ENCODE measurements at places on chromosomes 1 and 21.

GRCh38 chr1:3895279-3895950, 4.7 kb downstream of the C1orf174 start:
- no peak for DNase-seq

- DNase-seq = no peak
These were observed 11.2 kb upstream of the SLC41A1 start for GRCh38 chr1:205824180-205824579.

GRCh38 chr21:20661745-20662422, 336.3 kb upstream of the NCAM2 start:
- DNase-seq = no peak

DNA sequence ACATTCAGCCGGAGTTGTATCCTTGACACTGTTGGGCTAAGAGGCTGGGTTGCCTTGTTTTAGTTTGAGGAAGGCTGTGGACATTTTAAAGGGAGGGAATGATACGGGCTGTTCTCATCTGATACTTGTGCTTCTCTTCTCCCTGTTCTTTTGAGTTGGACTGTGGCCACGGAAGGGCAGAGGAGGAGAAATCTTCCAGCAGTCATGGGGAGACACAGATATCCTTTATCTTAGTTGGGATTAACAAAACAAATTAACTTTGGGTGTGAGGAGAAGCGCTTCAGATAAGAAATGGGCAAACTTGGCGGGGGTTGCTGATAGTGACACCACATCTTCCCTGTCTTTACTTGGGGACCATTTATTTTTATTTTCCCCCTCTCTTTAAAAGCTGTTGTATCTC, 138.8 kb downstream of the ROR1 start:
- no peak for DNase-seq

DNA sequence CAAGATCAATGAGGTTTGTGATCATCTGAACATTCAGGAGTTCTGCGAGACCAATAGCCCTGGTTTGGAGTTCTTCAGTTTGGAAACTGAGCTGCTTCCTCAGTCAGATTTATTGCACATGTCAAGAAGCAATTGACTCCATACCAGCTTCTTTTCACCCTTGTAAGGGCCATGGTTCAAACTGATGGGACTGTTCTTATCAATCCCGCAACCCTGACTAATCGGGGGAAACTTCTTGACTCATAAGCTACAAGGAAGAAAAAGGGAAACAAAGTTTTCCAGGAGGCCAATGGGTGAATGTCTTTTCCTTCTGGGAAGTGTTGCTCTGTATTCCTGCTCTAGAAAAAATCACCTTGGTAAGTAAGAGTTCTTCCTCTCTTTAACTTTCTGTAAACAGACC, 187.9 kb downstream of the MIS18A start:
- no peak for DNase-seq

- no peak for DNase-seq
These were observed 93.9 kb downstream of the KCTD3 start for GRCh38 chr1:215661033-215661432.

GRCh38 chr1:102562380-102562779, 545.9 kb downstream of the COL11A1 start:
- no peak for DNase-seq

DNA sequence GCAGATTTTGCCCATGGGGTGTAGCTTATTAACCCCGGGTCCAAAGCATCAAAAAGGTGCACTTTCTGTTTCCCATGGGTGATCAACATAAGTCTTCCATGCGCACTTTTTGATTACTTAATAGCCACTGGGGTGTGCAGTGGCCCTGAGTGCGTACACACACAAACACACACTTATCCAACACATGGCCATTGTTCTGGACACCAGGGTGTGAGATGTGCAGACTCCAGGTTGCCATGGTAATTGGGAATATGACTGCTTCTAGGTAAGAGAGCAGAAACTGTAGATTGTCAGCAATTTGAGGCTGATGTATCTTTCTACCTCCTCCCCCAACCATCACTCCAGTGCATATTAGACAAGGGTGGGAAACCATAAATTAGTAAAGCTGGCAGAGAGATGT, 68.8 kb downstream of the MAB21L3 start:
- no peak for DNase-seq
